ENCODE measurements at places on chromosomes 2 and 18.

DNA sequence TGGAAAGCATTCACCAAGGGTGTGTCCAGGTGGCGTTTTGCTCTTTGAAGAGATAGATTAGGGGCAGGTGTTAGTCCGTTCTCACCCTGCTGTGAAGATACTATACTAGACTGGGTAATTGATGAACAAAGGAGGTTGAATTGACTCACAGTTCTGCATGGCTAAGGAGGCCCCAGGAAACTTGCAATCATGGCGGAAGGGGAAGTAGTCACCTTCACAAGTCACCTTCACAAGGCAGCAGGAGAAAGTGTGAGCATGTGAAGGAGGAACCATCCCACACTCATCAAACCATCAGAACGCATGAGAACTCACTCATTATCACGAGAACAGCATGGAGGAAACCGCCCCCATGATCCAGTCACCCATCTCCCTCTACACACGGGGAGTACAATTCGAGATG, 135.7 kb upstream of the NFATC1 start:
- no peaks in the 10 kb centered on the region for H3K27me3 ChIP-seq
- H3K4me3 ChIP-seq, result no peak overlapping the region
- DNase-seq, result no peak
- peaks cover 31% of the 10 kb centered on the region for H3K36me3 ChIP-seq
- H3K27ac ChIP-seq, result no peak overlapping the region
- H3K4me1 ChIP-seq, result peaks cover 18% of the 10 kb centered on the region

DNA sequence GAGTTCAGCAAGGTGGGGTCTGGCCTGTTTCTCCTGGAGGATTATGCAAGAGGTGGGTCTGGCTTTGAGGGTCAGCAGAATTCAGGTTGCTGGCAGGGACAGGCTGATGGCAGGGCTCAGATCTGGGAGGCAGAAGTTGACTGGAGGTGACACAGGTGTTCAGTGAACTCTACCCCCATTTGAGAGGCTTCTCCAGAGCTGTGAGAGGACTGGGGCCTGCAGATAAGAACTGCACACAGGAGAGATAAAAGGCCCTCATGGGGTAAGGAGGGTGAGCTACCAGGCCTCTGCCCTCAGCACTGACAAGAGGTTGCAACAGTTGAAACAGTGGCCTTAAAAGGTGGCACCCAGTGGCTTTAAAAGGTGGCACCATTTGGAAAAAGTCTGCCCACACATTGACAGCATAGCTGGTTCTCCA, 13.1 kb downstream of the MOCOS start:
- DNase-seq, result no peak
- peaks cover 2% of the 10 kb centered on the region for H3K27me3 ChIP-seq
- no peak overlapping the region for H3K27ac ChIP-seq

GRCh38 chr2:95047629-95048510, 22.4 kb downstream of the MAL start:
- no peak for DNase-seq
- no peaks in the 10 kb centered on the region for H3K36me3 ChIP-seq
- no peak overlapping the region for H3K27ac ChIP-seq
- H3K4me1 ChIP-seq, result no peaks in the 10 kb centered on the region

- H3K4me3 ChIP-seq, result no peak overlapping the region
- no peak for DNase-seq
- no peaks in the 10 kb centered on the region for H3K27me3 ChIP-seq
- no peak overlapping the region for H3K27ac ChIP-seq
- peaks cover 19% of the 10 kb centered on the region for H3K4me1 ChIP-seq
- no peaks in the 10 kb centered on the region for H3K36me3 ChIP-seq
These were observed 183.2 kb upstream of the SLC39A10 start for GRCh38 chr2:195473862-195474261.

- peak overlapping the region; percentile 96 for H3K4me3 ChIP-seq
- peaks cover 59% of the 10 kb centered on the region for H3K4me1 ChIP-seq
- peaks cover 28% of the 10 kb centered on the region for H3K36me3 ChIP-seq
- peak; percentile 25 for DNase-seq
- H3K27me3 ChIP-seq, result no peaks in the 10 kb centered on the region
These were observed 915 bp downstream of the CUL3 start for GRCh38 chr2:224584111-224584784.

- no peak overlapping the region for H3K27ac ChIP-seq
- no peaks in the 10 kb centered on the region for H3K36me3 ChIP-seq
- H3K27me3 ChIP-seq, result peaks cover 2% of the 10 kb centered on the region
- no peaks in the 10 kb centered on the region for H3K4me1 ChIP-seq
- H3K4me3 ChIP-seq, result no peak overlapping the region
- no peak for DNase-seq
These were observed 221.6 kb downstream of the RAD51AP2 start for GRCh38 chr2:17296686-17297085.

GRCh38 chr2:156145976-156146375, 186.5 kb downstream of the NR4A2 start:
- no peak overlapping the region for H3K27ac ChIP-seq
- no peak overlapping the region for H3K4me3 ChIP-seq
- H3K27me3 ChIP-seq, result no peaks in the 10 kb centered on the region
- no peaks in the 10 kb centered on the region for H3K36me3 ChIP-seq
- no peak for DNase-seq
- no peaks in the 10 kb centered on the region for H3K4me1 ChIP-seq

- H3K27ac ChIP-seq, result no peak overlapping the region
- no peaks in the 10 kb centered on the region for H3K27me3 ChIP-seq
- no peaks in the 10 kb centered on the region for H3K36me3 ChIP-seq
- peaks cover 45% of the 10 kb centered on the region for H3K4me1 ChIP-seq
These were observed 70.7 kb upstream of the BCL2L11 start for GRCh38 chr2:111049792-111050640.

DNA sequence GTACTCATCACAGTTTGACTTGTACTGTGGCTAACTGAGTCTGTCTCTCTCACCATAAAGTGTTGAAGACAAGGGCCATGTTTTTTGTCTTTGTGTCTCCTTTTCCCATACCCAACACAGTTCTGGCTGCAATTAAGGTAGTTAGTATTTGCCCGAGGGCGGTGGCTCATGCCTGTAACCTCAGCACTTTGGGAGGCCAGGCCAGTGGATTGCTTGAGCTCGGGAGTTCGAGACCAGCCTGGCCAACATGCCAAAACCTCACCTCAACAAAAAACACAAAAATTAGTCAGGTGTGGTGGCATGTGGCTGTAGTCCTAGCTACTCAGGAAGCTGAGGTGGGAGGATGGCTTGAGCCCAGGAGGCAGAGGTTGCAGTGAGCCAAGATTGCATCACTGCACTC, 6.9 kb upstream of the KIF3C start:
- DNase-seq, result no peak
- no peaks in the 10 kb centered on the region for H3K27me3 ChIP-seq
- H3K4me3 ChIP-seq, result no peak overlapping the region
- H3K4me1 ChIP-seq, result peaks cover 6% of the 10 kb centered on the region
- H3K36me3 ChIP-seq, result no peaks in the 10 kb centered on the region

DNA sequence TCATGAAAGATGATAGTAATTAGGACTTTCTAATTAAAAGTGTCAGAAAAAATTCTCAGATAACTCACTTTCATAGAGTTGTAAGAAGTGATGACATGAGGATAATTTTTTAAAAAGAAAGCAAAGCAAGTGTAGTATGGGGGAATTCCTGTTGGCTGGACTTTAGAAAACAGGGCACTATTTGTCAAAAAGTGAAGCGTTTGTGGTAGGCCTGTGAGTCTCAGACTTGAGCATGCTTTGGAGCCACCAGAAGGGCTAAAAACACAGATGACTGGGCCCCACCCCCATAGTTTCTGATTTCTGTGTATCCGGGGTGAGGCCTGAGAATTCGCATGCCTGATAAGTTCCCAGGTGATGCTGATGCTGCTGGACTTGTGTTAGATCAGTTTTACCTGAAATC, 222.6 kb upstream of the LRRTM1 start:
- no peaks in the 10 kb centered on the region for H3K4me1 ChIP-seq
- H3K27me3 ChIP-seq, result no peaks in the 10 kb centered on the region
- no peak overlapping the region for H3K4me3 ChIP-seq
- no peak overlapping the region for H3K27ac ChIP-seq
- no peaks in the 10 kb centered on the region for H3K36me3 ChIP-seq

GRCh38 chr2:218727502-218728165, 17.0 kb downstream of the TTLL4 start:
- H3K27me3 ChIP-seq, result no peaks in the 10 kb centered on the region
- no peak overlapping the region for H3K4me3 ChIP-seq
- H3K27ac ChIP-seq, result no peak overlapping the region
- peaks cover 33% of the 10 kb centered on the region for H3K36me3 ChIP-seq
- H3K4me1 ChIP-seq, result peaks cover 2% of the 10 kb centered on the region
- DNase-seq, result no peak

DNA sequence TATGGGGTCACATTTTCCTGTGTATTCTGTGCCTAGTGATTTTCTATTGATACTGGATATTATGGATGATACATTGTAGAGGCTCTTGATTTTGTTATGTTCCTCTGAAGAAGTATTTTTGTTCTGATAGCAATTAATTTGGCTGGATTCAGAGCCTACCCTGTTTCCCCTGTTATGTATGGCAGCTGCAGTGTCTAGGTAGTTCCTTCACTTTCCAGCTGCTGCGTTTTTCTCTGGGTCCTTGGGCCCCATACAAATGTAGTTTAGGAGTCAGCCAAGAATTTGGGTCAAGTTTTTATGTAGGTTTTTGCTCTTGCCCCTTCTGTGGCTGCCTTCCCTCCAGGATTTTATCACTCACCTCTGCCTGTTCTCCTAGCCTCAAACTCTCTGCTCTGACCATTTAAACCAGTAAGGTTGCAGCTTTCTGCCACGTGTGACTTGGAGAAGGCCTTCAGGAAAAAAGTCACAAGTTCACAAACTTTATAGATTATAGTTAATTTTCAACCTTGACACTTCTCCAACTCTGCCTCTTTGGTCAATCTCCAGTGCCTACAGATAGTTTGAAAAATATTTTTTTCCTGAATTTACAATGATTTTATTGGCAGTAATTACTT, 47.0 kb downstream of the APLF start:
- no peak overlapping the region for H3K27ac ChIP-seq
- no peaks in the 10 kb centered on the region for H3K27me3 ChIP-seq

DNA sequence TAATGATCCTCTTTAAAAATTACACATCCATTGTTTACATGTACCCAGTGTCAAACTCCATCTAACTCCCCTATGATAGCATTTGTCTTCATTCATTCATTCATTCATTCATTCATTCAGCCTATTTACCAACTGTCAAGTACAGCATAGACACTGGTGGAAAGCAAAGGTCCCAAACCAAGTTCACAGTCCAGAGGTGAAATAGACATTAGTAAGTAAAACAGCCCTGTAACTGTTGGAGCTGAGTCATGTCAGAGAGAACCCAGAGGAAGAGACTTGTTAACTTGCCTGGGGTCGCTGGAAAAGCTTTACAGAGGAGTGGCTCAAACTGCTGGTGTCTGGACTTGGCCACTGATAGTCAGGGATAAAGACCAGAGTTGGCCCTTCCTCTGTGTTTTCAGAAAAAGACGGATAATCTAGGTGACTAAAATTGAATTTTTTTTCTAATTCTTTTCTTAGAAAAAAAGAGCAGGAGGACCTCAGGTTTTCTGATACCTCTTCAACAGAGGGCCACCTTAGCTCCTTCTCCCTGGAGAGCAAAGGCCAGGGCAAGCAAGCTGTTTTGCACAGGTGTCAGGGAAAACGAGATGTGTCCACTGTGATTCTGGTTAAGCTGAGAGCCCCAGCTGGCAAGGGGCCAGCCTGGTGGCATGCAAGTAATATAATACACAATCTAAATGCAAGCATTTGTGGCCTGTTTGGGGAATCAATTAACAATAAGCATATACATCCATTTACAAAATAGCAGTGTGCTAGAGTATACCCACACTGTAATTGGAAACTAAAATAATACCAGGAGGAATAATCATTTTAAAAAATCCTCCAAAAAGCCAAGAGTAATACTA, 96.7 kb upstream of the SLC14A2 start:
- no peak for DNase-seq
- no peak overlapping the region for H3K4me3 ChIP-seq
- H3K27me3 ChIP-seq, result peaks cover under 1% of the 10 kb centered on the region
- H3K36me3 ChIP-seq, result no peaks in the 10 kb centered on the region
- no peak overlapping the region for H3K27ac ChIP-seq

- no peak overlapping the region for H3K27ac ChIP-seq
- peaks cover 88% of the 10 kb centered on the region for H3K36me3 ChIP-seq
- H3K4me1 ChIP-seq, result peaks cover 31% of the 10 kb centered on the region
- no peaks in the 10 kb centered on the region for H3K27me3 ChIP-seq
- DNase-seq, result no peak
These were observed 8.3 kb downstream of the ATG16L1 start for GRCh38 chr2:233259730-233260129.

DNA sequence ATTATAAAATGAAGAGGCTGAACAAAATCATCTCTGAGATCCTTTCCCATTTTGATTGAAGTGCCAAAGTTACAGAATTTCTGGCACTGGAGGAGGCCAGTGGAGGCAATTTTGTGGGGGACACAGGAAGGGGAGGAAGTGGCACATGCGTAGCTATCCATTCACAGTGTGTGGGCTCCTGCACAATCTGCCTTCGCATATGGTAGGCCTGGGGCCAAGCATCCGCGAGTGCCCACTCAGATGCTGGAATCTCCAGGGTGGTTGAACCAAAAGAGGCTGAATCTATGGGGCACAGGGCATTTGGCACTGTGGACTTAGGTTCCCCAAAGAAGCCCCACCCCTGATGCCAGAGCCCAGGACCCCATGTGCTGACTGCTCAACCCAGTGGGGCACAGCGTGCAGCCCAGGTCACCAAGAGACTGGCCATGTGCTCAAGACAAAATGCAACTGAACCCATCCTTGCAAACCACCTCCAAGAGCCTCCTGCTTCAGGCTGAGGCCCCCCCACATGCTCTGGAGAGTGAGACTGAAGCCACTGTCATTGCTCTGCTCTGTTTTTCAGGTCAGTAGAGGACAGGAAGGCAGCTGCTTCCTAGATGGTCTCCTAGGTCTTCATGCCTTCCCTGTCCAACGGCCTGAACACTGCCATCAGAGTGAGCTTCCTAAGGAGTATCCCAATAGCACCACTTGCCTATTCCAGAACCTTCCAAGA, 28.5 kb downstream of the ST8SIA5 start:
- H3K36me3 ChIP-seq, result no peaks in the 10 kb centered on the region
- H3K4me1 ChIP-seq, result no peaks in the 10 kb centered on the region
- no peak for DNase-seq
- H3K27ac ChIP-seq, result no peak overlapping the region
- no peaks in the 10 kb centered on the region for H3K27me3 ChIP-seq

Data from activated B cell treated with CpG ODN at 0.5 μM for 24 hours (primary cell).